T follicular helper cell (primary cell): ENCODE measurements at places on chromosomes 2 and 18.

DNA sequence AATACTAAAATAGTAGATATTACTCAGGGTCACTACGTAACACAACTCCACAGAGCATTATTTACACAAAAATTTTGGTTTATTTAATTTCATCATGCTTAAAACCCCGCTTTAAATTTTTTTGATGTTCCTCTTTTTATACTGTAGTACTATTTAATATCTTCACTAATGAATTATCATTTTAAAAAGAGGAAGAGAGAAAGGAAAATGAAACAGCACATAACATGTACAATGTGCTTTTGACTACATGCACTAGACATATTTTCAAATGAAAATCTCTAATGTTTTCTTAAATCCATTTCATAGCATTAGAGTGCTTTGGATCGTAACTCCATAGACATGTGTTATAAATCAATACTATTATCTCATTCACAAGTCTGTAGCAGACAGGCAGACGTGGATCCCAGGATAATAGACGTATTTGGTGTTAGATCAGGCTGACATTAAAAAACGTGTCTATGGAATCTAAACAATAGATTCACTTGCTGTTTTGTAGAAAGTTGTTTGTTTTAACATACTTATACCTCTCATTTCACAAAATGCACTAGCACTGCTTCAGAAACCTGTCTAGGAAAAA is 897.0 kb downstream of the CPS1 start:
- DNase-seq, result no peak

- no peak for DNase-seq
Observed at GRCh38 chr2:108637304-108637669, 82.0 kb upstream of the RANBP2 start.

GRCh38 chr2:168244318-168244717 is 3.1 kb downstream of the STK39 start:
- peak; percentile 30 for DNase-seq

DNA sequence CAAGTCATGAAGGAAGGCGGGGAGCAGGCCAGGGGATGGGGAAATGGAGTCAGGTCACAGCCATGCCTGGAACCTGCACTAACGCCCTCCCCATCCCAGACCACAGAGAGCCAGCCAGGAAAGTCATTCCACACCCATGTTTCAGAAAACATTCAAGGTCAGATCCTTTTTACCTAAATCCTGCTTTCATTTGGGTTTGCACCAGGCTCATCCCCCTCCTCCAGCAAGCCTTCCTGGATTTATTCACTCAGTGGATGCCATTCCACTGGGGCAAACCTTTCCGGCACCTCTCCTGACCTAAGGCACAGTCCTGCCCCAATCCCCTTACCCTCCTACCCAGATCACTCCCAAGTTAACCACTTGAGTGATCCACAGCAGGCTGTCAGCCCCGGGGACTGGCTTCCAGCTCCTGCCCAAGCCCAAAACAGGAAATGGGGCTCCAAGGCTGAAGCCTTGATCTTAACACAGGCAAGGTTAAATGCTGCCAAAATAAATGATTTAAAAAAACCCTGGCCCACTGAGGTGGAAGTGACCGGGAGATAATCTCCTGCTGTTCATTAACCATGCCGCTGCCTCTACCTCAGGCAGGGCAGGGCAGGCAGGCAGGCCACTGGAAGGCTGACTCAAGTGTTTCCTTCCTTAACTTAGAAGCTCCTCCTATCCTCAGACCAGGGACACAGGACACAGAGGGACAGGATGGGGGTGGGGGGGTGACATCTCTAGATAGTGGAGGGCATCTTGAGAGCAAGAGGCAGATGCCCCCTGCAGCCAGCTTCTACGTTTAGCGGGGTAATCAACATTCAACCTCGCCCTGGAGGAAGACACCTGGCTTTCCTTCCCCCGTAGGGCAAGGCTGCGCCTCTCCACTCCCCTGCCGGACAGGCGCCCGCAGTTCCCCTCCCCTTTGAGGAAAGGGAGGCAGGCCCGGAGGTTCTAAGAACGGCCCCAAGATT is 1.4 kb downstream of the RAB11FIP5 start:
- DNase-seq, result no peak

DNA sequence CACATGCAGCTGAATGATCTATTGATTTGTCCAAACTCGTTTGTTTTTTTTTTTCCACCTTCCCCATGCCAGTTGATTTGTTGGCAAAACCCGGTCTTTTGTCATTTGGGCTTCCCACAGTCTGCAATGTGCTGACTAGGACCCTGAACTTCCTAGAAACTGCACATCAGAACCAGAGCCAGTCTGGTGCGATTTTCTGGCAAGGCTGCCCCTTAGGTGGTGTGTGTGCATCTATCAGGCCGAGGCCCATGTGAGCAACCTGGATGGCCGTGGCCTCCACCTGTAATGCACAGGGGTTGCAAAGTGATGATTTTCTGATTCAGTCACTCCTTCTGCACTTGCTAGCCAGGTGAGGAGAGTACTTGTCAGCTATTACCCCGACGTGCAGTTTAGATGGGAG is 47.8 kb downstream of the NCK2 start:
- DNase-seq, result no peak

DNA sequence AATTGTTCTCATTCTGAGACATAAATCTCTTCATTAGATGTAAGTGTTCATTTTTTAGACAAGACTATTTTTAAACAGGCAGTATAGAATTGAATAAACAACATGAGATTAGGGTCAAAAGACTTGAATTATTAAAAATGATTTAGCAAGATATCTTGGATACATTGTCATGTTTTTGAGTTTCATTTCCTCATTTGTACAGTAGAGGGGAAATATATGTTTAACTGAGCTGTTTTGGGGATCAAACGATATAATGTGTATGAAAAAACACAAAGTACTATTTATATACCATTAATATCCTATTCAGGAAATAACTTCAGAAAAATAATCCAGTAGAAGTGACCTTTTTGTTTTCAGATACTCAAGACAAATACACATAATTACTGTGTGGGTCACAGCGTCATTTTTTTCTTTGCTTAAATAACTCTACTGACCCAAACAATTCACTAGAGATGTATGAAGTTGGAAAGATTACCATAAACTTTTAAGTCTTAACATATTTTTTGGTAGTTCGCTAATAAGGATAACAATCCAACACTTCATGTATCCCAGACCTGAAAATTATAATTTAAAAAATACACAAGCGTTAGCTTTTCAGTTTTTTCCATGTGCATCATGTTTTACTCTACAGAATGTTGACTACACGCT is 896 bp upstream of the ASXL3 start:
- no peak for DNase-seq

- no peak for DNase-seq
Observed at GRCh38 chr18:2354292-2354691, 217.0 kb downstream of the METTL4 start.

GRCh38 chr18:25332002-25332401 is 20.0 kb downstream of the ZNF521 start:
- no peak for DNase-seq

DNA sequence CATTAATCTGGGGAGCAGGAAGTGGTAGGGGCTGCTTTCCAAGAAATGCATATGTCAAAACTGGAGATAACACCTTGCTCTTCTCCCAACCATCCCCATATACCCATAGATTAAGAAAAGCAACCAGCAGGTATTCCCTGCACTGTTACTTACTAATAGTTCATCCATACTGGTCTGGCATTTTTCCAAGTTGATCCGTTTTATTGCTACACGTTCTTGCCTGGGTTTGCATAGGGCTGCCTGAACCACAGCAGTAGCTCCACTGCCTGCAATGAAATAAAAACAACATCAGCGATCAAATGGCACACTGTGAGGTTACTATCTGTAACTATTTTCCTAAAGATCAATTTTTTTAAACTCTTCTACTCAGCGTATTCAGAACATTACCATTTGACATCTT is 65.6 kb downstream of the STK39 start:
- DNase-seq, result no peak

DNA sequence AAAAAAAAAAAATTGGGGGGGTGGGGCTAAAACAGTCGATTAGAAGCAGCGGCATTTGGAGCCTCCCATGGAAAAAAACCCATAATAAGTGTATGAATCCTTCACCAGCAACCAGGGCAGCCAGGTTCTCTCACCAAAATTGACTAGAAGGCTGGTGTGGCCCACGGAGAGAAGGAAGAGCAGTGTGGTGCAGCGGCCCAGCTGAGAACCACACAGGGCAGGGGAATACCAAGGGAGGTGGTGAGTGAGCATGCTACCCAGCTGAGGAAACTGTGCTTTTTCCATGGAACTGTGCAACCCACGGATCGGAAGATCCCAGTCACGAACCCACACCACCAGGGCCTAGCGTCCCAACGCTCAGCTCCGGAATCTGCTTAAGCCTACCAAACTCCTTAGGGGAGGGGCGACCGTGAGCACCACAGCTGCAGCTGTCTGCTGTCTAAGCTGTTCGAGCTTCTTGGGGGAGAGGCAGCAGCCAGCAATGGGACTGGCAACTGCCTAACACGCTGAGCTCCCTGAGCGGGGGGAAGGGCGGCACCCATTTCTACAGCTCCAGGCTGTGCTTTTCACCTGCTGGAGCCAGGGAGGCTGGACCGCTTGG is 1037.2 kb upstream of the ACVR2A start:
- DNase-seq, result no peak

GRCh38 chr18:57110290-57110689 is 36.6 kb upstream of the BOD1L2 start:
- no peak for DNase-seq

DNA sequence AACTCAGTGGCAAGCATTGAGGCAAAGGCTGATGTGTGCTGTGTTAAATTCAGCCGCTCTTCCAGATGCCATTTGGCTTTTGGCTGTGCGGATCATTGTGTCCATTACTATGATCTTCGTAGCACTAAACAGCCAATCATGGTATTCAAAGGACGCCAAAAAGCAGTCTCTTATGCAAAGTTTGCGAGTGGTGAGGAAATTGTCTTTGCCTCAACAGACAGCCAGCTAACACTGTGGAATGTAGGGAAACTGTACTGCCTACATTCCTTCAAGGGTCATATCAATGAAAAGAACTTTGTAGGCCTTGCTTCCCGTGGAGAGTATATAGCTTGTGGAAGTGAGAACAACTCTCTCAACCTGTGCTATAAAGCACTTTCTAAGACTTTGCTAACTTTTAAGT is 195.5 kb upstream of the RAB12 start:
- no peak for DNase-seq

- DNase-seq, result peak; percentile 54
Observed at GRCh38 chr18:48777026-48777743, 173.6 kb downstream of the SMAD7 start.

DNA sequence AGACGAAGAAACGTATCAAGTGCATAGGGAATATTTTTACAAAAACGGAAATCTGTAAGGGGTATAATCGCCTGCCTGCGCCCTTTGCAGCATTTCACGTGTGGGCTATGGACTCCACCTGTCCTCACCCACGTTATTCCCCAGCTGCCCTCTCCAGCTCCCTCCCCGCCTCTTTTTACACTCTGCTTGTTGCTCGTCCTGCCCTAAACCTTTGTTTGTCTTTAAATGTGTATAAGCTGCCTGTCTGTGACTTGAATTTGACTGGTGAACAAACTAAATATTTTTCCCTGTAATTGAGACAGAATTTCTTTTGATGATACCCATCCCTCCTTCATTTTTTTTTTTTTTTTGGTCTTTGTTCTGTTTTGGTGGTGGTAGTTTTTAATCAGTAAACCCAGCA is 169.4 kb upstream of the SIX3 start:
- DNase-seq, result no peak
